ENCODE measurements at places on chromosomes 6 and 20. TPM values are rescaled to one million over a fixed set of nuclear protein-coding genes. Genes with fewer than 3 reads are reported as not detected.

DNA sequence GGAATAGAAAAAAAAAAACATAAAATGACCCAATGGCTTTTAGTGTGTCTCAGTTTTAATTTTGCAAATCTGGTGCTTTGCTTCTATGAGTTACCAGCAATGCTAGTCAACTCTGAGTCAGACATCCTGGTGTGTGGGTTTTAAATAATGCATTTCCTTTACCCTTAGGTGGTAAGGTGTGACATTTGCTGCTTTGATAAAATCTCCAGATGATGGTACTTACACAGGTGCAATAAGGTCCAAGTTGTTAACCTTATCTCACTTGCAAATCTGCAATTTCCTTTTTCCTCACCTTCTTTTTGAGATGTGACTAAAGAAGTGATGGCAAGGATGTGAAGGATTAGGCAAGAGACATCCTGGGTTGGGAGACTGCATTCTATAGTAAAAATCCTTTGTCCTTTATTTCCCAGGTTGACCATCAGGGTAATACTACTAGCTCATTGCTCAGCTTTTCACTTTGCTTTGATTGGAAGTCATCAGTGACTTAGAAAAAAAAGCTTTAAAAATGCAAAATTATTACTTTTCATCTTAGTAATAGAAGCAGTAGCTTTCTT, 818.5 kb upstream of the FLRT3 start:
- DNase-seq = no peak
- H3K27me3 ChIP-seq = no peaks in the 10 kb centered on the region
- H3K36me3 ChIP-seq = no peaks in the 10 kb centered on the region
- no peak overlapping the region for H3K27ac ChIP-seq
- no peak overlapping the region for H3K4me3 ChIP-seq

- peaks cover 58% of the 10 kb centered on the region for H3K4me1 ChIP-seq
- H3K27ac ChIP-seq = peak overlapping the region; percentile 99
- H3K4me3 ChIP-seq = no peak overlapping the region
- H3K27me3 ChIP-seq = no peaks in the 10 kb centered on the region
- DNase-seq = peak; percentile 23
- H3K36me3 ChIP-seq = peaks cover 28% of the 10 kb centered on the region
Measured at GRCh38 chr6:56524891-56525703, 117.6 kb downstream of the DST start.

GRCh38 chr20:32743237-32744112, at the start of gene COMMD7:
Gene COMMD7, minus strand, starts transcription at chr20:32743467. Its CDS starts 76 bp downstream, at chr20:32743391.
- peaks cover 30% of the 10 kb centered on the region for H3K4me1 ChIP-seq
- peak within 1 kb of the TSS; percentile 74 for H3K27ac ChIP-seq
- no peaks in the 10 kb centered on the region for H3K36me3 ChIP-seq
- no peaks in the 10 kb centered on the region for H3K27me3 ChIP-seq
- peak within 1 kb of the TSS; percentile 85 for H3K4me3 ChIP-seq

DNA sequence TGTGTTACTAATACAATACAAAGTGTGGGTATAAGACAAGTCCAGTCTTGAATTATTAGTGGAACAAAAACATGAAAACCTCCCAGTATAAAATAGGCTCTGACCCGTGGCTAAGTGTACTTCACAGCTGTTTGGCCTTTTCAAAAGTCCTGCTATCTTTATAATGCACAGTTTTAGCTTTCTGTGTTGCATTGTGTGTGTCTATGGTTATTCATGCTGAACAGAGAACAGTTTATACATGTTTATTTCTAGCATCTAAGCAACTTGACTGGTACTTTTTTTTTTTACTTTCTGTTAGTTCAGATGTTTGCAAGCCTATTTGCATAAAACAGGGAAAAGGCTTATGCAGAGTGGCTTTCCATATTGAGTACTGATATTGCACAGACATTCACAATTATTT, 119.2 kb upstream of the CCN2 start:
- no peaks in the 10 kb centered on the region for H3K27me3 ChIP-seq
- H3K4me1 ChIP-seq = peaks cover 3% of the 10 kb centered on the region
- DNase-seq = no peak
- H3K36me3 ChIP-seq = no peaks in the 10 kb centered on the region
- H3K27ac ChIP-seq = no peak overlapping the region

- H3K4me1 ChIP-seq = peaks cover 24% of the 10 kb centered on the region
- no peaks in the 10 kb centered on the region for H3K36me3 ChIP-seq
- DNase-seq = no peak
- H3K4me3 ChIP-seq = no peak overlapping the region
- H3K27ac ChIP-seq = no peak overlapping the region
Measured at GRCh38 chr6:54428431-54428830, 120.2 kb downstream of the TINAG start.

DNA sequence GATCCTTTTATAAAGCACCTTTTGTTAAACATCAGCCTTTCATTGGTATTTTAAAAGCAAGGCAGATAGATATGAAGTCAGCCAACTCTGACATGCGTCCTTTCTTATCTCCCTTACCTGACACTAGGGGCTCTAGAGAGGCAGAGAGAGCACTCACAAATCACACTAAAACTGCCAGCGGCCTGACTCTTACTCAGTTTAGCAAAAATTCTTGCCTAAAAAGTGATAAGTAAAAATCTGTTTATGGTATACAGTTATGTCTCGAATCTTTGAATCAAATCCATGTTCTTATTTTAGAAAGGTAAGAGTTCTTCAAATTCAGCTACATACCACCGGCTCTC, 10.4 kb upstream of the TDRD6 start:
- no peak overlapping the region for H3K27ac ChIP-seq
- no peaks in the 10 kb centered on the region for H3K27me3 ChIP-seq
- H3K36me3 ChIP-seq = no peaks in the 10 kb centered on the region
- no peaks in the 10 kb centered on the region for H3K4me1 ChIP-seq
- H3K4me3 ChIP-seq = no peak overlapping the region

The EDN1 gene
- 0.88 TPM for total RNA-seq

The HLA-DPA1 gene
- 30.4 TPM for total RNA-seq

All from osteoblast (primary cell).